ENCODE measurements at places on chromosomes 5 and 9.

DNA sequence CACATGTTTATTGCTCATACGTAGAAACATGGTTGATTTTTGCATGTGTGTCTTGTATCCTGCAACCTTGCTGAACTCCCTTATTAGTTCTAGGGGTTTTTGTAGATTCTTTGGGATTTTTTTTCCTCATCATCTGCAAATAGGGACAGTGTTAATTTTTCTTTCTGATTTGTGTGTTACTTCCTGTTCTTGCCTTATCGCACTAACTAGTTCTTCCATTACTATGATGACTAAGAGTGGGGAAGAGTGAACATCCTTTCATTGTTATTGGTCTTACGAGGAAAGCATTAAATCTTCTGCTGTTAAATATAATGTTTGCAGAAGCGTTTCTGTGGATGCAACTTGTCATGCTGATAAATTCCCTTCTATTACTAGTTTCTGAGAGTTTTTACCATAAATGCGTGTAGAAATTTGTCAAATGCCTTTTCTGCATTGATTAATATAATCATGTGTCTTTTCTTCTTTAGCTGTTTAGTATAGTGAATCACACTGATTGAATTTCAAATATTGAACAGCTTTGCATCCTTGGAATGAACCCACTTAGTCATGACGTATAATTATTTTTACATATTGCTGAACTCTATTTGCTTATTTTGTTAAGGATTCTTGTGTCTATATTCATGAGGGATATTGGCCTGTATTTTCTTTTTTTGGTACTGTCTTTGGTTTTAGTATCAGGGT is 32.1 kb upstream of the RNF130 start:
- DNase-seq = no peak

DNA sequence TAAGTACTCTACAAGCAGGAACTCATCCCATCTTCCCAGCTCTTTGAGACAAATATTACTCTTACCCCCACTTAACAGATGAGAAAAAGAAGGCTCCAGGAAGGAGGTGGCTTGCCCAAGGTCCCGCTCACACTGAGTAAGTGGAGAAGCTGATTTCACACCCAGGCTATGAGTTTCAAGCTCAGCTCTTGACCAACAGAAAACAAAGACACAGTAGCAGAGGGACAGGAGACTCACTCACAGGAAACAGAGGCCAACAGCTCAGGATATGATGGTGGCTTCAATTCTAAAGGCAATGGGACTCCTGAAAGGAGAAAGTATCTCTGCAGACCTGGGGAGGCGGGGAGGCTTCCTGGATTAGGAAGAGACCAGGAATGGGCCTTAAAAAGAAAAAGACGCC is 6.7 kb upstream of the TCF7 start:
- no peak for DNase-seq

- DNase-seq = no peak
Observed at GRCh38 chr9:21995666-21996398, 1.2 kb downstream of the CDKN2B-AS1 start.

DNA sequence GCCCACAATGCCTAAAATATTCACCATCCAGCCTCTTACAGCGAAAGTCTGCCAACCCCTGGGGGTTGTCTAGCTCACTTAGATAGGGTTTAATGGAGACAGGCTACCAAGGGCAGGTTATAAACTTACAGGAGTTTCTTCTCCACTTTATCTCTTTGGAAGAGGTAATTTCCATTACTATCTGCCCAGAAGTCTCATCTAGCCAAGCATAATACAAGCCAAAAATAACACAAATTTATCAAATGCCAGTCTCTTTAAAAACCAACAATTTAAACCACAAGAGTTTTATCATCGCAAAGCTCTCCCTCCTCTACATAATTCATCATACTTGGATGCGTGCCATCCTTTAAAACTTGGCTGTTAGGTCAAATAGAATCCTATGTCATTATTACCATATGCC is 6.2 kb downstream of the RBM22 start:
- no peak for DNase-seq

DNA sequence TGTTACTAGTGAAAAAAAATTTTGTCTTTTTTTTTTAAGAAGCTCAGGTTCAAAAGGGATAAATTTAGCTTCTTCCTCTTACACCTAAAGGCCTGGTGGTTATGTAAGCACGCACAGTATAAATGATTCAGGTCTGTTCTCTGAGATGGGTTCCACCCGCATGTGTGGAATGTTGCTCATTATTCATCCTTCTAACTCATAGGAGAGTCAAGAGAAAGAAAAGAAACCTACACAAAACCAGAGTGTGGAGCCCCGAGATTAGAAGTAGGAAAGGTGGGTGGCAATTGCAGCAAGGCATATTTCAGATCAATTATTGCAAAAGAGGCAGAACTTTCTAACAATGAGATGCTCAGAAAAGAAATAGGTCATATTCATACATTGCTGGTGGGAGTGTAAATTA is 13.5 kb downstream of the PLAC8L1 start:
- DNase-seq = no peak

GRCh38 chr9:124290053-124290591 is 32.4 kb downstream of the NEK6 start:
- DNase-seq = no peak

GRCh38 chr5:137665678-137666460 is 70.0 kb downstream of the KLHL3 start:
- DNase-seq = no peak

GRCh38 chr5:66129144-66129543 is 15.0 kb upstream of the SREK1 start:
- DNase-seq = no peak

- no peak for DNase-seq
Observed at GRCh38 chr9:118336943-118337330, 632.7 kb downstream of the TLR4 start.

- DNase-seq = no peak
Observed at GRCh38 chr5:27911216-27911615, 872.8 kb upstream of the CDH9 start.

DNA sequence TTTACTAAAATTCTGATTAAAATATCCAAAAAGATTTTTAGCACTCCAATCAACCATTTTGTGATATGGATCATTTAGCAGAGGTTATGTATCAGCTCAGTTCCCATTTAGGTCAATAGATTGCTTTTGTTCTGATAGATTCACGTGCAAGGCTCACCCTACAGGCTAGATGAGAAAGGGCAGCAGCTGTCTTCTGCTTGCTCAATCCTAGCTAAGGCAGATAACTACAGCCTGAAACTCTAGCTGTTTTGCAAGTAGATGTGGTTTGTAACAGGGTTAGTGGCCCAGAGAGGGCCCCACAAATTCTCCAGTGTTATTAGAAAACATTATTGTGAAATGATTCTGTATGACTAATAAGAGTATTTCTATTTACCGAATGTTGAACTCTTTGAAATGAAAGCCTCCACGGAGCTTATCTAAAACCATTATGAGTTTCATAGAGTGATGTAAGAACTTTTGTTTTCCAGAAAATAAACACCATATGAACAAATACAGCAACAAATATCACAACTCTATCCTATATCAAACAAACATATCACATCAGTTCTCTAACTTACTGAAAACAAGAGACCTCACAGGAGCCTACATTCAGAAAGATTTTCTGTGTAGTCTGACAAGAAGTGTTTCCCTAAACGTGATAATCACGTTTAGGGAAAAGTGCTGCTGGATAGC is 841.9 kb upstream of the ACO1 start:
- peak; percentile 52 for DNase-seq

DNA sequence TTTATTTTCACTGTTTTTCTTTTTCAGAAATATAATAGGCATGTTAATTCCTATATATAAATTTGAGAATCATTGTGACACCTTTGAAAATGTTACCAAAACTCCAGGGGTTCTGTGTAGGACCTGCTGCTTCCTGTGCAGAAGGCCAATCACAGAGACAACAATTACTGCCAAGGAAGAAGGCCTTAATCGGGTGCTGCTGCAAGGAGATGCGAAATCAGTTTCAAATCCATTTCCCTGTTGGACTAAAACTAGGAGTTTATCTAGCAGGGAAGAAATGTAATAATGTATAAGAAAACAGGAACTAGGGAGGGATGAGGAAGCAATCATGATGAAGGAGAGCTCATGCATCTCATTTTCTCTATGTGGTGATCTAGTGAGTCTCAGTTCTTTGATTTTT is 209.7 kb upstream of the NUDT12 start:
- no peak for DNase-seq

- DNase-seq = no peak
Observed at GRCh38 chr9:73264631-73265030, 113.0 kb downstream of the ANXA1 start.

- DNase-seq = peak; percentile 80
Observed at GRCh38 chr9:21969011-21969940, 24.9 kb downstream of the CDKN2A start.

- DNase-seq = no peak
Observed at GRCh38 chr5:149206524-149207141, 65.0 kb upstream of the AFAP1L1 start.

DNA sequence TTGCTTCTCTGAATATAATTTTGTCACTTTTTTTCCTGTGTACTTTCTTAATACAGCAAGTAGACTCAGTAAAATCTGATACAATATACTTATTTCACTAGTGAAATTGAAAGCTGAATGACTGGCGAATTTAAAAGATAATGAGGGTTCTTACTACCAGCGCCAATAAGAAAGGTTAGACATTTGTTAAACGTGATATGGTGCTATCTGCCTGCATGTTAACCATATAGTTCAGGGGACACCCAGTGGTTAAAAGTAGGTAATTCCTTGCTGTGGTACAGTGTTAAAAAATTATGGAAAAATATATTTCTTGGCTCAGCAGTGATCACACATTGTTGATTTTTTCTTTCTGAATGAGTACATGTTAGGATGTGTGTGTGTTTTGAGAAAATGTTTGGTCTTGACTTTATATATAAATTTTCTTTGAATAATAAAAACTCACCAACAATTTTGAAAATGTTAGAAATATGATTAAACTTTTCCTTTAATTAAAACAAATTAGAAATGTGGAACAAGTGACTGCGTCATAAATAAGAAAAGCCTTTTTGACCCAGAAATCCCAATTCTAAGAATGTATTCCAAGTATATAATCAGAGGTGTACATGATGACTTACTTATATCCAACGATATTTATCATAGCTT is 25.8 kb downstream of the CAST start:
- no peak for DNase-seq

DNA sequence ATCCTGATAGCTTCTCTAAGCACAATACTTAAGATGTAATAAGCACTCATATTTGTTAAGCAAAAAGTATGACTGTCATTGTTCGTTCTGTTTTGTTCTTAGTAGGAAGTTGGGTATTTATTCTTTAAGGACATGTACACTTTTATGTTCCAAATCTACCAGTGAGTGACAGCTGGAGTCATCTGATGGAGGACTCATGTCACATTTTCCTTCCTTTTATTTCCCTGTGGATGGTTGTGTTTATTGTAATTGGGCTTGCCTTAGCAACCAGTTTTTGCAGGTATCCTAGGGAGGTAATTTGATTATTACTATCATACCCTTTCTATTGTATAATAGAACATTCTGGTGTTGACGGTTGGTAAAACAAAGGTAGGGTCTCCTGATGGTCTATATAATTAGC is 145.7 kb downstream of the ZSWIM6 start:
- DNase-seq = no peak

DNA sequence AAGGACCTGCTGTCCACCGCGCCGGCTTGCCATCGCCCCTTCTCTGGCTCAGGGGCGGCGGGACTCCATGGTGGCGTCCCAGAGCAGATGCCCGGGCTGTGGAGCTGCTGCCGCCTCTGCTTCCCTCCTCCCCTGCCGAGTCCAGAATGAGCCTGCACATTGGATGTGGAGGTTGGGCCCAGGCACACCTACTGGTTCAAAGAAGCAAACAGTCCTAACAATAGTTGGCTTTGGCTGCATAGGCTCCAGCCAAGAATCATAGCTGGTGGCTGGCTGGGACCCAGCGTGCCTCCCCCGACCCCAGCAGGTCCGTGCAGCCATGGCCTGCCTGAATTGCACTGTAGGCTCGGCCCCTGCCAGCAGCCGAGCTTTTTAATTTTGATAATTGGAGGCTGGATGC is 25.8 kb downstream of the ADAMTSL2 start:
- DNase-seq = no peak

DNA sequence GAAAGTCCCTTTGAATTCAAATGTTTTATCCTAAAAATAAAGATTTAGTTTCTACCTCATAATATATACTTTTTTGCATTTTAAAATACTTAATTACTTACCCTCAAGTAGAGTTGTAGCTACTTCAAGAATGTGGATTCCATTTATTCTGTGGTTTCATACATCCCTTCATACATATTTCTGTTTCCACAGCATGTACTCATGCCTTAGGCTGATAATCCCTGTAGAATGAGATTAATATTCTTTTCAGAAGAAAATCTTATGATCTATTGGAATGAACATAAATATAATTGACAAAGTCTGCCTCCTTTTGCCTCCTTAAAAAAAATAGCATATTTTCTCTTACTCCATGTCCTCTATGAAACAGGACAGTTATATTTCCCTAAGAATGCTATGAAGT is 465.7 kb downstream of the DTWD2 start:
- no peak for DNase-seq

GRCh38 chr5:131416729-131417128 is 152.9 kb downstream of the CDC42SE2 start:
- no peak for DNase-seq

DNA sequence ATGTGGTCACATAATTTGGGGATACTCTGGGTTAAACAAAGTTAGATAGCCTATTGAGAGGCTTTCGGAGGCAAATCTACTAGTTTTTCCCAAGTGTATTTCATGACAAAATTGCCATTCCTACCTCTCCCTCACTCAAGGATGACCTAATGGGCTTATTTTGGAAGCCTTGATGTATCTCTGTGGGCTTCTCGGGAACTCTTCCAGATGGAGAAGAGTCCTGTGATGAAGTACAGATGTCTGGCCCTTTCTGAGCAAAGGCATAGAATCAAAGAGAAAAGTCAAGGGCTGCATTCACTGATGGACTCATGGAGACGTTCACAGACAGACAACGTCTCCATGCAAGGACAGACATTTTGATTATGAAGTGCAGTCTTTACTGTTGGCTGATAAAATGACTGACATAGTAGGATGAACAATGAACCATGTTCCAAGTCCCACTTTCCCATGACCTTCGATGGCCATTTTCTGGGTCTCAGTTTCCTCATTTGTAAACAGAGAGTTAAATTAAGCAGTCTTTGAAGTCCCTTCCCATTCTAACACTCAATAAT is 347.2 kb upstream of the CD180 start:
- no peak for DNase-seq

DNA sequence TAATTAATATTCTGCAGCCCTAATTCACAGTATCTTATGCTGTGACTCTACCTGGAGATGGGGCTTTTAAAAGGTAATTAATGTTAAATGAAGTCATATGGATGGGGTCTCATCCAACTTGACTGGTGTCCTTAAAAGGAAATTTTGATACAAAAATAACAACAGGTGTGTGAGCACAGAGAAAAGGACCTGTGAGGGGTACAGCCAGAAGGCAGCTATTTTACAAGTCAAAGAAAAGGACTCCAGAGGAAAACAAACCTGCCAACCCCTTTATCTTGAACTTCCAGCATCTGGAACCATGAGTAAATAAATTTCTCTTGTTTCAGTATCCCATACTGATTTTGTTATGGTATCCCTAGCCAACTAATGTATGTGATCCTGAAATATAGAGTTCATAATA is 250.3 kb downstream of the TMEM232 start:
- no peak for DNase-seq
